ENCODE measurements at places on chromosomes 11 and 22.

DNA sequence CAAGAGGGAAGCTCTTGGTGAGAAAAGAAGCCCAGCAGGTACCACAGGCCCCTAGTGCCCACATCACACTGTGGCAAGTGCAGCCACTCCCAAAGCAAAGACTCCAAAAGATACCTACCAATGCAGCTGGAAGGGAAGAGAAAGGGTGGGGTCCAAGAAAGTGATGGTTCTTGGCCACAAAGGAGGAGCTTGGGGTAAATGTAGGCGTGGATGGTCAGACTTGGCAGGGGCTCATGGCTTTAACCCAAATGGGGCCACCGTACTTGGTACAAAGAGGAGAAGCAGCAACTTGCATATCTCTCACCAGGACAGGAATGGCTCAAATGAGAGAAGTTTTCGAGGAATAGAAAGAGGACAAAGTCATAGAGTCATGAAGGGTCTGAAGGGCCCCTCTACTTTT, 4.8 kb downstream of the MAP3K11 start:
- DNase-seq, result no peak

GRCh38 chr11:131776211-131776610, 405.8 kb downstream of the NTM start:
- DNase-seq, result no peak

- DNase-seq, result no peak
Observed at GRCh38 chr22:27554106-27554811, 247.3 kb downstream of the MN1 start.

DNA sequence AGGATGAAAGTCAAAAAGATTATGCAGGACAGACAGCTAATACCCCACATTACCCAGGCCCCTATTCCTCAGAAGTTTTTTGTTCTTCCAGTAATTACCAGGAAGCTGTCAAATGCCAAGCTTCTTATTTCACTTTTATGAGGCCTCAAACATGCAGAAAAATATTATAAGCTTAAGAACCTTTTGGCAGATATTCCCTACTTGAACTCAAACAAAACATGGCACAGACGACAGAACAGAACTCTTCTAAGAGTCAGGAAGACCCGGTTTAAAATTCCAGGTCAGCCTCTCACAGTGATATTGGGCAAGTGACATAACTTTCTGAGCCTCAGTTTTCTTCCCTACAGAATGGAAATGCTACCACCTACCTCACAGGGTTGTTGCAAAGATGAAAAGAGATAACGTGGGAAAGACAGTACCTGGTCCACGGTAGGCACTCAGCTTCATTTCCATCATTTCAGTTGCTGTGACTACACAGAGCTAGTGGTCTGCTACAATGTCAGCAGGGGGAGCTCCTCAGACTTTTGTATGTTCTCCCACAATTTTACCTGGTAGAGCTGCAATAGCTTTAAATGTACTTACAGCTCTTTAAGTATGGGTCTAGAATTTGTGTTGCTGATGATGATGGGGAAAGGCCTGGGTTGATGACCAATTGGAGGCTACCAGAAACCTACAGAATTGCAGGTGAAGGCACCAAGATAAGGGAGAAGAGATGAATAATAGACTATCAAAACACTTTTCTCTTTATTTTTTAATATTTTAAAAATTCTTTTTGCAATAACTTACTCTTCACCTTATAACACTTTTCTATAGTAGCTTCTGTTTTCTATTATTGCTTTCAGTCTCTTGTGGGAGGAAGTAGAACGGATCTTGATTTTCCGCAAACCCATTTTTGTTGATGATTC, 98.3 kb upstream of the CHRM4 start:
- no peak for DNase-seq

DNA sequence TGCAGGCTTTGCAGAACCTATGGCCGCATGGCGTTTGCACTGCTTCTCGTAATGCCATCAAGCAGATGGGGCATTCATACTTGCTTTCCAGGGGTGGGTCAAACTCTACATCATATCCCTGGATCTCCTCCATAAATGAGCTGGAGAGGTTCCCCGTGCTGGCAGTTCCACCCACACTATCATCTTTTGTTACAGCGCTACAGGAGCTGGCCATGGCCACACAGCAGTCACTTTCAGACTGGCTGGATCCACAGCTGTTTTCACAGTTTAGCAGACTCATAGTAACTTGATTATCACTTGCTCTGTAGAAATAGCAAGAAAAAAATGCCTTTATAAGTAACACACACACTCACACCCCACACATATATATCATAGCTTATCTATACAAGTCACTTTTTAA, 8.8 kb downstream of the TRAF6 start:
- no peak for DNase-seq

- no peak for DNase-seq
Observed at GRCh38 chr11:16795146-16795545, 56.7 kb downstream of the C11orf58 start.

- DNase-seq, result no peak
Observed at GRCh38 chr11:126548581-126549550, 193.4 kb downstream of the ST3GAL4 start.

GRCh38 chr11:47553406-47553743, 443 bp upstream of the CELF1 start:
- DNase-seq, result no peak

- DNase-seq, result no peak
Observed at GRCh38 chr11:110858547-110858921, 146.3 kb upstream of the ARHGAP20 start.

DNA sequence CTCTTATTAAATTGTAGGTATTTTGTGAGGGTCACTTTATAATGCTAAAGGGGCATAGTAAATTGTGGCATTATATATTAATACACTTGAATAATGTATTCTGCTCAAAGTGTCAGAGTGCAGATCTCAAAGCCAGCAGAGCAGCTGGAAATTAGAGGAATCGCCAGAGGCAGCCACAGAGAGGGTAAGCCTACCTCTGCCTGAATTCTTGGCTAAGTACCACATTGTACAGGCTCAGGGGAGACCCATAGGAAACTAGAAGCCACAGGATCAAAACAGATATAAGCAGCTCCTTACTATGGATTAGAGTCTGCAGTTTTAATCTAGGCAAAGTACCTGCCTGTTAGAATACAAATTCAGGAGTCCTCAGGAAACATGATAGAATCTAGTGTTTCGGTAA, 249.3 kb downstream of the DDX10 start:
- DNase-seq, result no peak

DNA sequence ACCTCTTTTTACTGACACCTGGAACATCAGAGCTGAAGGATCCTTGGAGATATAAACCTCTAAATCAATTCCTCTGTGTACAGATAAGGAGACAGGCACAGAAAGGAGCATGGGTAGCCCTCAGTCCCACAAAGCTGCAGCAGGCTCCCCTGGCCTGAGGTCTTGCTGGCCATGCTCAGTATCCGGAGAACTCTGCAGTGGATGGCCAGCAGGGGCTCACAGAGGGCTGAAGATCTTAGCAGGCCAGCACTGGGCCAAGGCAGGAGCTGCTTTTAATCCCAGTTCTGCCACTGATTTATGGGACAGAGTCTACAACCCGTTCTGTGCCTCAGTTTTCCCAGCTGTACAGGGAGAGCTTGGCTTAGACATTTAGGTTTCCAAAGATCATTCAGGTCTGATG, 52.6 kb upstream of the LRRC32 start:
- DNase-seq, result no peak

- no peak for DNase-seq
Observed at GRCh38 chr11:104556606-104557301, 341.5 kb downstream of the CASP12 start.

DNA sequence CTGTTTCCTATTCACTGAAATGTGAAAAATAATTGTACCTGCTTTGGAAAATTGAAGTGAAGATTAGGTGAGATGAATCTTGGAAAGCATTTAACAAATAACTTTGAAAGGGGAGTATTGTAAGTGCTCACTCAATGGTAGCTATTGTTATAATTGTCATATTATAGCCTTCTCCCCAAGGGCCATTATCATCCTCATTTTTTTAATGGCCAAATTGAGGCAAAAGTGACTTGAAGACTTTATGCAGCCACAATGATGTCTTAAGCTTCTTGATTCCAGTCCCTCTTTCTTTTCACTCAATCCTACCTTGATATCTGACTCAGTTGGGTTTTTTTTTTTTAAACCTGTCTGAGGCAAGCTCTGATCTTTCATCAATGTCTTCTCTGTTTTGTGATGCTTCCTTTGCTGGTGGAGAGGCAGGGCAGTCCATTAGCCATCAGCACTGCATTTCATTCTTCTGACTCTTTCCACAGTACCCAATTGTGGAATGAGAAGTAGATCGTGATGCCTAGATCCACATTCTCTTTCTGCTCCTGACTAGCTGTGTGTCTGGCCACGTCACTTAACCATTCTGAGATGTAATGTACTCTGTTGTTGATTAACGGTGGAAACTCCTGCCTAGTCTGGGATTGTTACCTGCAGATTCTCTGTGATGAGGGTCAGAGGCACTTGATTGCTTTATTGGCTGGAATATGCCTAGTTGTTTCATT, 101.4 kb downstream of the DBX1 start:
- no peak for DNase-seq

GRCh38 chr11:112425121-112425520, 164.5 kb upstream of the PLET1 start:
- no peak for DNase-seq

Data from HFF-Myc (cell line).